Thoracic aorta (tissue), 2 donors: ENCODE measurements at places on chromosomes 1 and 21. TPM values are rescaled to one million over a fixed set of nuclear protein-coding genes. Genes with fewer than 3 reads are reported as not detected.
A peak's percentile ranks its signal among the peaks of the same experiment; 100 is the strongest.

- H3K4me3 ChIP-seq: no peak overlapping the region
- H3K27me3 ChIP-seq: no peaks in the 10 kb centered on the region
- H3K27ac ChIP-seq: no peak overlapping the region
- no peaks in the 10 kb centered on the region for H3K4me1 ChIP-seq
- DNase-seq: no peak
Measured at GRCh38 chr21:40671716-40672115, 175.2 kb downstream of the DSCAM start.

The KIRREL1 gene
- 136 TPM for total RNA-seq

DNA sequence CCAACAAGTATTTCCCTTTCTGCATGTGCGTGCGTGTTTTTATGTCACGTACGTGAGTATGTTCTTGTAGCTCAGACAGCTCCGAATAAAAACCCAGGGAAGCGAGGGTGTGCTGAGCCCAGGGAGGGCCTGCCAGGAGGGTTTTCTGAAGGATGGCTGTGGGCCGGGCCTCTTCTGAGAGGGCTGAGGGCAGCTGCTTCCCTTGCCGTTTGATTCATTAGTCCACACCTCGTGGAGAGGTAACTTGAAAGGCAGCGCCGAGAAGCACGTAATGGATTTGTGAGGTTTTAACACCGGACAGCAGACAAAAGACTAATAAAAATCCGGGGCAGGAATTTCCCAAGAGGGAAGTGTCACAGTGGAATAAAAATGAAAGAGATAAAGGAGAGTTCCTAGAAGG lies 29.5 kb downstream of the CD247 start:
- no peak for DNase-seq
- no peaks in the 10 kb centered on the region for H3K27me3 ChIP-seq
- H3K36me3 ChIP-seq: no peaks in the 10 kb centered on the region
- no peak overlapping the region for H3K4me3 ChIP-seq

DNA sequence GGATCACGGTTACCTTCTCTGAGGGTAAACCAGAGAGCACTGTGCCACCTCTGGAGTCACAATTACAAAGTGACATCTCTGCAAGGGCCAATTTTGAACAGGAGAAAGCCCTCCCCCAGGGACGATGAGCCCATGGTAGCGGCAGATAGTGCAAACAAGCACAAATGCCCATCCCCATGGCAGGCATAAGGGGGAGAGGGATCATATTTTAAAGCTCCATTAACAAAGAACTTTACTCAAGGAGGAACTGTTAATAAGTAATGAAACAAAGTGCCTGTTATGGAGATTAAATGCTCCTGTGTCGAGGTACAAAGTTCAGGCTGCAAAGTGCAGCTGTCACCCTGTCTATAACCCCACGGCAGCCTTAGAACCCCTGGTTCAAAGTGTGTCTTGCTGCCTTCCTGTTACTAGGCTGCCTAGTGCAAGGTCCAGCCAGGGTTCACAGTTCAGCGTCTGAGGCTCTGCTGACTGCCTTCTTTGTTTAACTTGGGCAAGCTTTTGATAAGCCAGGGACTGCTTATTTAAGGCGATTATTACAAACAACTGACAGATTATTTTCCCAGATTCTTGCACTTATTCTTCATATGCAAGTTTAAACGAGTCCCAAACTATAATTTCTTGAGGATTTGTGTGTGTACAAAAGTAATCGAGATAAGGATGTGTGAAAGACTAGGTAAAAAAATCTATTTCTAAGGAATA lies 75.7 kb upstream of the NRIP1 start:
- H3K4me3 ChIP-seq: no peak overlapping the region
- peaks cover 15% of the 10 kb centered on the region for H3K4me1 ChIP-seq
- DNase-seq: no peak
- no peaks in the 10 kb centered on the region for H3K27me3 ChIP-seq

The CHI3L2 gene
- 5.9 TPM for total RNA-seq

DNA sequence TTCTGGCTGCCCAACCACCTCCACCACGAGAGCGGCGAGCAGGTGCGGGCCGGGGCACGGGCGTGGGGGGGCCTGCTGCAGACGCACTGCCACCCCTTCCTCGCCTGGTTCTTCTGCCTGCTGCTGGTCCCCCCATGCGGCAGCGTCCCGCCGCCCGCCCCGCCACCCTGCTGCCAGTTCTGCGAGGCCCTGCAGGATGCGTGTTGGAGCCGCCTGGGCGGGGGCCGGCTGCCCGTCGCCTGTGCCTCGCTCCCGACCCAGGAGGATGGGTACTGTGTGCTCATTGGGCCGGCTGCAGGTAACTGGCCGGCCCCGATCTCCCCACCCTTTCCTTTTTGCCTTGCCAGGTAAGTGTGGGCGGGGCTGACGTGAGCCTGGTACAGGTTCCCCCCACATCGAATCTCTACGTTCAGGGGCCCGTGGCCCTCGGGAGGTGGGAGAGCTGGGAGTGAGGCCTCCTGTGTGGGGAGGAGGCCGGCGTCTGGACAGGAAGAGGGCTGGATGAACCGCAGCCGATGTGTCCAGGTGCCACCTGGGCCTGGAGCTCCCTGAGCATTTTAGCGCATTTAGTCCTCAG lies 51.7 kb downstream of the COL18A1 start:
- H3K4me1 ChIP-seq: peaks cover 21% of the 10 kb centered on the region
- peak overlapping the region; percentile 69 for H3K4me3 ChIP-seq
- DNase-seq: no peak
- no peaks in the 10 kb centered on the region for H3K27me3 ChIP-seq
- H3K27ac ChIP-seq: peak overlapping the region; percentile 50

The LCE2C gene
- not detected for total RNA-seq

The APOBEC4 gene
- total RNA-seq: not detected

GRCh38 chr1:90486996-90487395 lies 230.1 kb downstream of the BARHL2 start:
- no peaks in the 10 kb centered on the region for H3K36me3 ChIP-seq
- H3K4me3 ChIP-seq: no peak overlapping the region
- DNase-seq: no peak
- no peaks in the 10 kb centered on the region for H3K27me3 ChIP-seq

GRCh38 chr1:66302815-66303214 lies 231.1 kb upstream of the SGIP1 start:
- DNase-seq: no peak
- no peaks in the 10 kb centered on the region for H3K36me3 ChIP-seq
- peaks cover 12% of the 10 kb centered on the region for H3K4me1 ChIP-seq
- no peak overlapping the region for H3K27ac ChIP-seq
- H3K27me3 ChIP-seq: no peaks in the 10 kb centered on the region

The TIMM17A gene
- 44.7 TPM for total RNA-seq

The ZNF683 gene
- total RNA-seq: not detected

DNA sequence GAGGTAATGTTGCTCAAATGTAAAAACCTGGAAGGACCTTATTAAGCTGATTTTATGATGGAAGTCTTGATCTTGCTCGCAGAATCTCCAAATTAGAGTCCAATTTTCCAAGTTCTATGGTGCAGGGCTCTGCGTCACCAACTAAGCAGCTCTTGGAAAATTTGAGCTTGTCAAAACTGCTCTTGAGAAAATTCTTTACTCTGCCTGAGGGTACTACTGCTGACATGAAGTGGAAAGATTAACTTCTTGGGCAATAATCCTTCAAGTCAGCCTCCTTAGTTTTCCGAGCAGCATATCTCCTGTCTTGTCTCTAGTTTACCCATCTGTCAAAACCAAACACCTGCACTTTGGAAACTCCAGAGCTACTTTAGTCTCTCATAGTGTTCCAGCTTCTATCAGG lies 293.7 kb downstream of the KCTD3 start:
- no peak overlapping the region for H3K4me3 ChIP-seq
- no peak for DNase-seq
- H3K27ac ChIP-seq: no peak overlapping the region
- H3K4me1 ChIP-seq: no peaks in the 10 kb centered on the region
- no peaks in the 10 kb centered on the region for H3K36me3 ChIP-seq
- H3K27me3 ChIP-seq: no peaks in the 10 kb centered on the region

GRCh38 chr1:160876311-160876710 lies 8.7 kb downstream of the ITLN1 start:
- H3K4me3 ChIP-seq: no peak overlapping the region
- no peak overlapping the region for H3K27ac ChIP-seq
- DNase-seq: no peak
- H3K27me3 ChIP-seq: no peaks in the 10 kb centered on the region

DNA sequence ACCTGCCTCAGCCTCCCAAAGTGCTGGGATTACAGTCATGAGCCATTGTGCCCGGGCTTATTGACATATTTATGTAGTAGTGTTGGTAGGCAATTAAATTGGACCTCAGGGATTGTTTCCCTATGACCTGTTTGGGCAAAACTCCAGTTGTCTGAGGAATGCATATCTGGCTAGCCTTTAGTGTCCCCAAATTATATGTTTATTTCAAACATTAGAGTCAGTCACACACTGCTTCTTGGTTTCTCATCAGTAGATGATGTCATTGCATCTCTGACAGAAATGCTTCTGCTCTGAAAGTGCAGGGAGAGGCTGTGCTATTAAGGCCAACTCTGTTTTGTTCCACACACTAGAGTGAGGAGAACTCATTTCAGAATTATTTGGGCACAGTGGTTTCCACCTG lies 12.5 kb downstream of the PIP5K1A start:
- H3K27me3 ChIP-seq: no peaks in the 10 kb centered on the region
- peaks cover 9% of the 10 kb centered on the region for H3K36me3 ChIP-seq
- peak overlapping the region; percentile 62 for H3K27ac ChIP-seq

DNA sequence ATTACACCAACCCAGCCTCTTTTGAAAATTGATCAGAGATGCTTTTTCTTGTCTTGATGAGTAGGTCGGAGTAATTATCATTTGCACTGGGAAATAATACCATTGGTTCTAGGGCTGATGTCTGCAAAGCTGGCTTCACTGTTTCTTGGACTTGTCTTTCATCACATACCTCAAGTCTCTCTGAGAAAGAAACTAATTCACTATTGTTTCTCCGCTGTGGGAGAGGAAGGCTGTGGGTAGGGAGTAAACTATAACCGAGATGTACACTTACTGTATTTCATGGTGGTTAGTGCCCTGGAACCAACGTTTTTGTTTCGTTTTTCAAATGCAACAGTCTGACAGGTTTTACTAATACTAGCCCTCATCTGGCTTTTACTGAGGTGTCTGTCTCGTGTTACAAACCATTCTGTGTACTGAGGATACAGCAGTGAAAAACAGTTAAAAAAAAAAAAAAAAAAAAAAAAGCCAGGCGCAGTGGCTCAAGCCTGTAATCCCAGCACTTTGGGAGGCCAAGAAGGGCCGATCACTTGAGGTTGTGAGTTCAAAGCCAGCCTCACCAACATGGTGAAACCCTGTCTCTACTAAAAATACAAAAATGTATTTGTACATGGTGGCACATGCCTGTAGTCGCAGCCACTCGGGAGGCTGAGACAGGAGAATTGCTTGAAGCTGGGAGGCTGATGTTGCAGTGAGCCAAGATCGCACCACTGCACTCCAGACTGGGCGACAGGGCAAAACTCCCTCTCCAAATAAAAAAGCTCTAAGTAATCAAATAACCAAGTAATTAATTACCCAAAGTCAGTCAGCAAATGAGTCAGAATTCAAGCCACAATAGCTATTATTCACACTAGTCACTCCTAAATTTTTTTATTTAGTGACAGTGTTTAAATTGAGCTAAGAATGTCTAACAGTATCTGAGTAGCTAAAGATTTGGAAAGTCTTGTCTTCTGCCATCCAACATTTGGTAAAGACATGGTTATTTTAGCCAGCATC lies 23.3 kb downstream of the TOMM20 start:
- no peak for DNase-seq
- no peaks in the 10 kb centered on the region for H3K27me3 ChIP-seq
- no peaks in the 10 kb centered on the region for H3K4me1 ChIP-seq
- H3K27ac ChIP-seq: no peak overlapping the region

- no peak overlapping the region for H3K4me3 ChIP-seq
- no peaks in the 10 kb centered on the region for H3K4me1 ChIP-seq
- no peaks in the 10 kb centered on the region for H3K36me3 ChIP-seq
- no peak overlapping the region for H3K27ac ChIP-seq
- no peak for DNase-seq
Measured at GRCh38 chr1:162406811-162407210, 5.1 kb downstream of the SH2D1B start.

GRCh38 chr1:5725406-5725805 lies 266.8 kb downstream of the NPHP4 start:
- no peak overlapping the region for H3K4me3 ChIP-seq
- no peaks in the 10 kb centered on the region for H3K36me3 ChIP-seq
- no peak for DNase-seq

The GBP3 gene
- total RNA-seq: 44.7 TPM

GRCh38 chr1:32715901-32716311 lies 13.3 kb upstream of the SYNC start:
- no peak overlapping the region for H3K27ac ChIP-seq
- no peak overlapping the region for H3K4me3 ChIP-seq
- no peak for DNase-seq
- no peaks in the 10 kb centered on the region for H3K27me3 ChIP-seq
- H3K4me1 ChIP-seq: no peaks in the 10 kb centered on the region

DNA sequence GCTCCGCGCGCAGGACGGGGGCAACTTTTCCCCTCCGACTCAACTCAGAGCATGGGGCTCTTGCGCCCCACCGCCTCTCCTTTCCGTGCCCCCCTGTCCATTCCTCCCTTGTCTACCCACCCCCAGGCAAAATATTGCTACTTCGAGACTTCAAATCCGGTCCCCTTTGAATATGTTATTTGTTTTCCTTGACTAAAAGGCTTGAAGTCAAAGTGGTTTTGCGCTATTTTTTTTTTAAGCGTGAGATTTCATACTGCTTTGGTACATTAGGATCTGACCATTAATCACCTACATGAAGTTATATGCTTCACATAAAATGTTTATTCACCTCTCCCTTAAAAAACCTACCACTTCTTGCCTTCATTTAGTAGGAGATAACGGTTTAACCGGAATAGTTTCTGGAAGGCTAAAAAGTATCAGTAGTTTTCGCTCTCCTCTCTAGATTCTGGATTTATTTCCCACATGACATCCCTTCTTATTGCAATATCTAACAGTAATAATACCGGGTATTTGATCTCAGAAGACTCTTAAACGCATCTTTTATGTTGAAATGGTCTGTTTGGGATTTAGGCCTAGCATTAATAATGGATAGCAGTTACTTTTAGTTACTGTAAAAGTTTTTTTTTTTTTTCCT lies 1.6 kb downstream of the NFIA start:
- peaks cover 31% of the 10 kb centered on the region for H3K4me1 ChIP-seq
- no peak for DNase-seq
- peaks cover 7% of the 10 kb centered on the region for H3K36me3 ChIP-seq

The B3GALT2 gene
- total RNA-seq: 0.27 TPM

The IVL gene
- total RNA-seq: not detected

DNA sequence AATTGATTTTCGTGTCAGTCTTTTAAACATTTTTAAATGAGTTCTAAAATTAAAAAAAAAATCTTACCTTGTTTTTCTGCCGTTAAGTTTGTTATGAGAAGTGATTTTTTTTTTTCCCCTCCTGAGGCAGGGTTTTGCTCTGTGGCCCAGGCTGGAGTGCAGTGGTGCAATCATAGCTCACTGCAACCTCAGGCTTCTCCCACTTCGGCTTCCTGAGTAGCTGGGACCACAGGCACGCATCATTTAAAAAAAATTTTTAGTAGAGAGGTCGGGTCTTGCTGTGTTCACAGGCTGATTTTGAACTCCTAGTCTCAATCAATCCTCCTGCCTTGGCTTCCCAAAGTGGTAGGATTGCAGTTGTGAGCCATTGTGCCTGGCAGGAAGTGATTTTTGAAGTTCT lies 41.1 kb downstream of the MTR start:
- H3K4me3 ChIP-seq: no peak overlapping the region
- no peak for DNase-seq
- H3K27me3 ChIP-seq: no peaks in the 10 kb centered on the region
- no peaks in the 10 kb centered on the region for H3K4me1 ChIP-seq
- H3K36me3 ChIP-seq: peaks cover 27% of the 10 kb centered on the region

The CD34 gene
- 67.8 TPM for total RNA-seq

- H3K36me3 ChIP-seq: peaks cover 11% of the 10 kb centered on the region
- no peak overlapping the region for H3K27ac ChIP-seq
- no peaks in the 10 kb centered on the region for H3K27me3 ChIP-seq
- no peaks in the 10 kb centered on the region for H3K4me1 ChIP-seq
Measured at GRCh38 chr1:112686835-112687234, 12.4 kb downstream of the MOV10 start.

The NSL1 gene
- total RNA-seq: 43.2 TPM

The EPHA2 gene
- total RNA-seq: 20.3 TPM
